Stimulated activated CD4-positive, alpha-beta T cell treated with anti-CD3 and anti-CD28 coated beads, Interleukin-1b, Interleukin-23, amount 100 ng/mL, for 24 hours (primary cell): ENCODE measurements at places on chromosomes 13 and 19.

- no peak for DNase-seq
These were observed 220.7 kb downstream of the RFC3 start for GRCh38 chr13:34038541-34039068.

GRCh38 chr19:13883516-13884064 is 6.7 kb downstream of the NANOS3 start:
- DNase-seq = no peak

DNA sequence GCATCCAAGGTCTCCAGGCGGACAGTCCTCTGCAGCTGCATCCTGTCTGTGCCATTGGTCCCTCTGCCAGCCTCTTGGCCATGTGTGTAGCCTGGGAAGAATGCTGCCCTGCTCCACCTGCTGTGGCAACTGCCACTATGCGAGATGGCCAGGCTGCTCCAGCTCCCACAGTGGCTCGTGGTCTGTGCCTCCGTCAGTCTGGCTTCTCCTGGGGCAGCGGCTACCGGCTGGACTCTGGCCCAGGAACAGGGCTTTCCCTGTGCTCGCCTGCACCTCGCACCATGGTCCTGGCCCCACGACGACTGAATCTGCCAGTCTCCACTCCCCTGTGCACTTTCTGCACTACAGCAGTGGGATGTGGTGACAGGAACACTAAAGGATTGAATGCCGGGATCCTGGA is 26.7 kb upstream of the FFAR2 start:
- DNase-seq = no peak

DNA sequence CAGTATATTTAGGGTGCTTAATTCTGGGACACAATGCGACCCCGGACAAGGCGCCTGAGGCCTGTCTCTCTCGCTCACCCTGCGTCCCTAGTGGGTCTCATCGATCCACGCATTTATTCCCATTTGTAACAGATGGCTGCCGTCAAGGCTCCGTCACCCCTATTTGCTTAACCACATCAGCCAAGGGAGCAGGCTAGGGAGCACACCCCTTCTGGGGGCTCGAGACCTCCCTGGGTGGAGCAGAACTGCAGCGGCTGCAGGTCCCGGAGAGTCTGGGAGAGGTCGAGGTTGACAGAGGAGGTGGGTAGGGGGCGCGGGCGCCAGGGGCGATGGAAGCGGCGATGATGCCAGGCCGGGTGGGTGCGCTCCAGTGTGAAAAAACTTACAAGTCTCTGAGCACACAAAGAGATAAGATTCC is 507 bp downstream of the ALG5 start:
- no peak for DNase-seq

DNA sequence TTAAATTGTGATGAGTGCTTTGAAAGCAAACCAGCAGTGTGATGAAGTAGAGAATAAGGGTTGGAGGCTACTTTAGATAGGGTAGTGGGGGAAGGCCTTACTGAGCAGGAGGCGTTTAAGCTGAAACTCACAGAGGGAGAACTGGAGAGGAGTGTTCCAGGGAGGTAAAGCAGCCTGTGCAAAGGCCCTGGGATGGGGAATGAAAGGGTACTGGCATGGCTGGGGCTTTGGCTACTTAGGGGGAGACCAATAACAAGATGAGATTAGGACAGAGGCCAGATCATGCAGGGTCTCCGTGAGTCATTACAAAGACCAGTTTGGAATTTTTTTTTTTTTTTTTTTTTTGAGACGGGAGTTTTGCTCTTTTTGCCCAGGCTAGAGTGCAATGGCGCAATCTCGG is 1.1 kb downstream of the PPP5C start:
- no peak for DNase-seq
